NCI-H187 treated with DMSO at 0.1 percent for 48 hours (cell line): ENCODE measurements at places on chromosomes 4 and X.

- no peak for DNase-seq
Measured at GRCh38 chr4:74904509-74905065, 28.3 kb upstream of the PARM1 start.

- no peak for DNase-seq
Measured at GRCh38 chrX:78377186-78377585, 49.8 kb upstream of the CYSLTR1 start.

DNA sequence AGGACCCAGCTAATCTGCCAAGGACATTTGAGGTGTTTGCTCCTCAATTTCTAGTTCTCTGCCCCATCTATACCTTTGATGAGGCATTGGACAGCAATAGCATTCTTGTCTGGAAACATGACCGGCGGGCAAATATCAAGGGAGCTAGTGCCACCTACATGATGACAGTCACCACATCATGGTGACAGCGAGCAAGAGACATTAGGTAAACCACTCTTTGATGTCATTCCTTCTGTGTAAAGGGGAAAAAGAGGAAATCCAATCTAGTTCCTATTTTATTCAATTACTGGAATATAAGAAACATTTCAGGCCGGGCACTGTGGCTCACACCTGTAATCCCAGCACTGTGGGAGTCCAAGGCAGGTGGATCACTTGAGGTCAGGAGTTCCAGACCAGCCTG lies 20.7 kb upstream of the IL13RA1 start:
- DNase-seq, result no peak

GRCh38 chr4:152786627-152787026 lies 6.9 kb downstream of the ARFIP1 start:
- DNase-seq, result no peak

- DNase-seq, result no peak
Measured at GRCh38 chr4:118373614-118374255, 20.9 kb upstream of the PRSS12 start.

- DNase-seq, result no peak
Measured at GRCh38 chr4:15682242-15683142, 865 bp downstream of the FAM200B start.

DNA sequence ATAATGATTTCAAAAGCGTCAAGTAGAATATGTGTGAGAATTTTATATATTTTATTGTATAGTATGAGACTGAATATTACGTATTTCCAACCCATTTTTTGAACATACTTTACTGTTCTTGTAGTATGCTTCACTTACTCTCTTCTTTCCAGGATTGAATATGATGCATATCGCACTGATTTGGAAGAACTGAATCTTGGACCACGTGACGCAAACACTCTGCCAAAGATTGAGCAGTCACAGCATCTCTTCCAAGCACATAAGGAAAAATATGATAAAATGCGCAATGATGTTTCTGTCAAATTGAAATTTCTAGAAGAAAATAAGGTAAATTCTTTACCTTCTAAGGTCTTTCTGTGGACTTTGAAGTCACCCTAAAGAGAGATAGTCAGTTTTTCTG lies 48.1 kb upstream of the FHDC1 start:
- no peak for DNase-seq

- DNase-seq, result no peak
Measured at GRCh38 chrX:141832247-141832646, 5.9 kb upstream of the MAGEC3 start.

- no peak for DNase-seq
Measured at GRCh38 chr4:173170182-173170778, 1.7 kb downstream of the GALNT7 start.

DNA sequence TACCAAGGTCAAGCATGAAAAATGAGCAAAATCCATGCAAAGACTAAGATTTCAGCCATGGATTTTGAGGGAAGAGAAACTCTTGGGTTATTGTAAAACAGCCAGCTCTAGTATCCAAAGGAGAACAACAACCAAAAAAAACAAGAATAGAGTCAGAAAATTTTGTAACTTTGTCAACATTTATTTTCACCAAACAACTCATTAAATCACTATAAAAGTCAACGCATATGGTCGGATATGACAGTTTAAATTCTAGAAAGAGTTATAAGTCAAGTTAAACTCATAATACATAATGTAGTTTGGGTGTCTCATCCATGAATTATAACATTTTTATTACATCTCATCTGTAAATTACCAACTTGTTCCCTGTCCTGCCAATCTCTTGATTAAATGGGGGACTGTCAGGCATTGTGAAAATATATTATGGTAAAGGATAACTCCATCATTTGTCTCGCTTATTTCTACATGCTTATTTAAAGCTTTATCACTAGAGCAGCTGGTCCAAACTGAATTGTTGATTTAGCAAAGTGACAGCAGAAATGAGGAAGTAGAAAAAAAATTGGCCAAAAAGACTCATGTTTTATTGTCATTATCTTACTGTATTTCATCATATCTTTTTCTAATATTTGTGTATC lies 224.8 kb upstream of the NOCT start:
- no peak for DNase-seq

- DNase-seq, result no peak
Measured at GRCh38 chr4:121242188-121242750, 78.1 kb upstream of the TNIP3 start.

GRCh38 chrX:70907900-70908299 lies 611 bp downstream of the TEX11 start:
- DNase-seq, result no peak

DNA sequence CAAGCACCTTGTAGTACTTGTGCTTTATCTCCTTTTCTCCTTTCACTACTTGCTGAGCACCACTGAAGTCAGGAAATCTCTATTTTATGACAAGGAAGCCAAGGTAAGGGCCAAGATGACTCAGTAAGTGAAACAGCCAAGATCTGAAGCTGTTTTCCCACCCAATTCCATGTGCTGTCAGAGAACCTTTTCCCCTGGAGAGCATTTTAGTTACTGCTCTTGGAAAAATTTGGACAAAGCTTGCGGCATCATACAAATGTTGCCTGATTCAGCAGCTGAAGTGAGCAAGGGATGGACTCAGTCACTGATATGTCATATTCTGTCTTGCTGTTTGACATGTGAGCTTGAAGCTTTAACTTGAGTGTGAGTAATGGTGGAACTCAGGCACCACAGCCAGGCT lies 391.4 kb downstream of the RAB28 start:
- DNase-seq, result no peak

DNA sequence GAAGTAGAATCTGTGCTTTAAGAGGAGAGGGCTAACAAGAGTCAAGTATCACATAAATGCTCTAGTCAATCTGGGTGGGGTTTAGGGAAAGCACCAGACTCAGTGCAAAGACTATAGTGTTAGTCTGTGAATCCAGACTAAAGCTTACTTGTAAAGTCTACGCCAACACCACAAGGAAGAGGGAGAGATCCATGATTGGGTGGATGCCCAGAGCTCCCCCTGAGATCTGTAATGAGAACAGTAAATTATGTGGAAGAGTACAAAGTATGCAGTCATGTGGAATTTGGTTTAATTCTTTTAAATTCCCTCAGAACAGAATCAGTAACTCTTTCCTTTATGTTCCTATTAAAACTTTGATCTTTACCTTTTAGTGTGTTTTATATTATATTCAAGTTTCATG lies 354.7 kb upstream of the SPANXN4 start:
- no peak for DNase-seq

GRCh38 chr4:149409146-149409545 lies 406.5 kb downstream of the IQCM start:
- no peak for DNase-seq

DNA sequence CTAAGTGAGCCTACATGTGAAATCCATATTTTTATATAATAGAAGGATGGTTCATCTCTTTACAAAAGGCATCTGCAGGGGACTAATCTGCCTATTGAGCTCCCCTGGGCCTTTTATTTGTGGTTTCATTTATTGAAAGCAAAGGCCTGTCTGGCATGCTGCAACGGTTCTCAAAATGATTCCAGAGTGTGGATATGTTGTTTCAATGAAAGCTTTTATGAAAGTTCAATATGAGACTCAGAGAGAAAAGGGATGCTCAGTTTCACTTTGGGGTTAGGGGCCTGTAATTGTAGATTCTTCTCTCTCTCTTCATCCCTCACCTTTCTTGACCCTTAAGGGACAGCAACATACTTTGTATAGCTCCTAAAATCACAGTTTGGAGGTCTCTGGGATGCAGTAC lies 204.2 kb upstream of the CASK start:
- no peak for DNase-seq

DNA sequence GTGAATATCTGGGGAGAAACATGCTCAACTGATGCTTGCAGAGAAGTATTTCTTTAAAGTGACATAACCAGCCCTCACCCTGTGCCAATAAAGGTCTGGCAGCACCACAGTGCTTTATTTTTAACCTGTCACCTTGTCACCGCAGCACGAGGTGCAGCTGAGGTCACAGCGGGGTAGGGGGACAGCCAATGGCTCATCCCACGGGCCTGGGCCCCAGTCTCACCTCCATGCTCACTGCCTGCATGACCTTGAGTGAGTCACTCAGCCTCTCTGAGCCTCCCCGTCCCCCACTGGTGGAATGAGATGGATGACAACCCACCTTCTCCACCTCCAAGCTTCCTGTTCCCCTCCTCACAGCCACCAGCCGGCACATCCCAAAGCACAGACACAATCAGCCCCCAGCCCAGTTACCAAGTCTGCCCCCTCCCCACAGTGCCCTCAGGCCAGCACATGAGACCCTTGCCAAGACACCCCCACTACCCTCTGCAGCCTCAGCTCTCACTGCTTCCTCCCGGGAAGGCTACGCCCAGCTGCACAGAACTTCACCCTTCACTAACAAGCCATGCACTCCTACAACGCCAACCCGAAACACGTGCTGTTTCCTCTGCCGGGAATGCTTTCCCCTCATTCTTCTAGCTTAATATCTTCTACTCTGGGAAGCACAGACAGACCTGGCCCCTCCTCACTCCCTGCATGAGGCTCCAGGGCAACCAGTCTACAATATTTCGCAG lies 24.9 kb upstream of the MAN2B2 start:
- no peak for DNase-seq

- DNase-seq, result no peak
Measured at GRCh38 chr4:78250500-78250899, 193.4 kb downstream of the FRAS1 start.

DNA sequence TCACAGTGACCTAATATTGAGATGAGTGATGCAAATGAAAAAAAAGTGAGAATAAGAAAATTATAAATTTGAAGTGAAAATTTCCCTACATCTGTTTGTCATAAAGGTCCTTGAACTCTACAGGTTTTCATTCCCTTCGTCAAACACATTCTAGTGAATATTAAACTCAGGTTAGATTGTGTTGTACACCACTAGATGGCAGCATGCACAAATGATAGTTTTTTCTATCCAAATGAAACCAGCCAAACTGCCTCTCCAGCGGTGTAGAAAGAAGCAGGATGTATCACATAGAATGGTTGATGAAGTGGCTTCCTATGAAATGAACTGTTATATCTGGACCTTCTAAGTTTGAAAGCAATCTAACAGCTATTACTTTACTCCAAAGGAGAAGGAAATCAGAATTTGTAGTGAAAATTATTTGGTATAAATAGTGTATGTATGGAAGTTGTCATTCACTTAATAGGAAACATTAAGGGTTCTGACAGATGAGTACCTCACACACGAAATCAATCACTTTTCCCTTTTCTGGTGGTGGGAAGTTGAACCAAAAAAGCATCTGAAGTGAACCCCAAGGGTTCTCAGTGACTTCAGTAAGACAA lies 382.7 kb downstream of the UNC5C start:
- peak; percentile 64 for DNase-seq

DNA sequence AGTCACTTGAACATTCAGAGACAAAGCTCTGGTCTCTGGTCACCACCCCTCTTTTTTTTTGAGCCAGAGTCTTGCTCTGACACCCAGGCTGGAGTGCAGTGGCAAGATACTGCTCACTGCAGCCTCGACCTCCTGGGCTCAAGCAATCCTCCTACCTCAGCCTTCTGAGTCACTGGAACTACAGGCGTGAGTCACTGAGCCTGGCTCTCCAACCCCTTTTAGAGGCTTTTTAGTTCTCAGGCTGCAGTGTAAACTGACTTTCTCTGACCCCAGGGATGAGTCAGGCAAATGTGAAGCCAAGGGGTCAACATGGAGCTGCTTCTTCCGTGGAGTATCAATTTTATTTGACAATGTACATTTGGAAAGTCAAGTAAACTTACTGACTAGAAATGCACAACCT lies 229.2 kb downstream of the PTTG2 start:
- no peak for DNase-seq
